ENCODE measurements at places on chromosomes 7 and 10.
A peak's percentile ranks its signal among the peaks of the same experiment; 100 is the strongest.

DNA sequence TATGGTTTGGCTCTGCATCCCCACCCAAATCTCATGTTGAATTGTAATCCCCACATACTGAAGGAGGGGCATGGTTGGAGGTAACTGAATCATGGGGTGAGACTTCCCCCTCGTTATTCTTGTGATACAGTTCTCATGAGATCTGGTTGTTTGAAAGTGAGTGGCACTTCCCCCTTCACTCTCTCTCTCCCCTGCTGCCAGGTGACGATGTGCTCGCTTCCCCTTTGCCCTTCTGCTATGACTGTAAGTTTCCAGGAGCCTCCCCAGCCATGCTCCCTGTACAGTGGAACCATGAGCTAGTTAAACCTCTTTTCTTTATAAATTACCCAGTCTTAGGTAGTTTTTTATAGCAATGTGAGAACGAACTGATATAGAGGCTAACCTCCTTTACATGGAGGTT, 16.6 kb downstream of the PLPP4 start:
- H3K4me1 ChIP-seq, result no peaks in the 10 kb centered on the region
- H3K36me3 ChIP-seq, result no peaks in the 10 kb centered on the region
- no peak overlapping the region for H3K4me3 ChIP-seq
- peaks cover 21% of the 10 kb centered on the region for H3K27me3 ChIP-seq
- DNase-seq, result no peak
- H3K27ac ChIP-seq, result no peak overlapping the region

DNA sequence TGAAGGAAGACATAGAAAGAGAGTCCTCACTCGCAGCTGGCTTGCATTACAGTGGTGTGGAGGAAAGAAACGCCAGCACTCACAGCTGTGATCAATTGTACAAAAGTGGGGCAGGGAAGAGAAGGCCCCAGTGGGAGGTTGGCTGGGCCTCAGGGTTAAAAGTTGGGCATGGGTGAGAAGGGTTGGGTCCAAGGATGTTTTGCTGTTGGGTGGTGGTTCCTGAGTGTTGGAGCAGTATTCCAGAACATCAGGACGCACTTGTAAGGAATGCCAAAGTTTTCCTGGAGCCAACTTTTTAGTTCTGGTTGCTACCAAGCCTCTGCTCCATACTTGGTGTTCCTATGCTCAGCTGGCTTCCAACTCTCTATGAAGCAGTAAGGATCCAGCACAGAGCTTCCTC, 55.4 kb upstream of the MKRN1 start:
- DNase-seq, result no peak
- H3K27me3 ChIP-seq, result no peaks in the 10 kb centered on the region
- H3K4me3 ChIP-seq, result no peak overlapping the region
- peaks cover 9% of the 10 kb centered on the region for H3K4me1 ChIP-seq

- no peak overlapping the region for H3K4me3 ChIP-seq
- H3K36me3 ChIP-seq, result peaks cover 9% of the 10 kb centered on the region
- DNase-seq, result no peak
- no peak overlapping the region for H3K27ac ChIP-seq
- H3K4me1 ChIP-seq, result peaks cover 32% of the 10 kb centered on the region
Observed at GRCh38 chr7:50710441-50711154, 72.1 kb downstream of the GRB10 start.

- peak overlapping the region; percentile 90 for H3K4me3 ChIP-seq
- H3K36me3 ChIP-seq, result no peaks in the 10 kb centered on the region
- no peak for DNase-seq
- H3K27me3 ChIP-seq, result peaks cover 7% of the 10 kb centered on the region
- peaks cover 34% of the 10 kb centered on the region for H3K4me1 ChIP-seq
Observed at GRCh38 chr10:73871295-73872189, 2.8 kb downstream of the CAMK2G start.

All from neural crest cell (in vitro differentiated cells).